H1 (cell line): ENCODE measurements at places on chromosomes 1 and 21. TPM values are rescaled to one million over a fixed set of nuclear protein-coding genes. Genes with fewer than 3 reads are reported as not detected.

DNA sequence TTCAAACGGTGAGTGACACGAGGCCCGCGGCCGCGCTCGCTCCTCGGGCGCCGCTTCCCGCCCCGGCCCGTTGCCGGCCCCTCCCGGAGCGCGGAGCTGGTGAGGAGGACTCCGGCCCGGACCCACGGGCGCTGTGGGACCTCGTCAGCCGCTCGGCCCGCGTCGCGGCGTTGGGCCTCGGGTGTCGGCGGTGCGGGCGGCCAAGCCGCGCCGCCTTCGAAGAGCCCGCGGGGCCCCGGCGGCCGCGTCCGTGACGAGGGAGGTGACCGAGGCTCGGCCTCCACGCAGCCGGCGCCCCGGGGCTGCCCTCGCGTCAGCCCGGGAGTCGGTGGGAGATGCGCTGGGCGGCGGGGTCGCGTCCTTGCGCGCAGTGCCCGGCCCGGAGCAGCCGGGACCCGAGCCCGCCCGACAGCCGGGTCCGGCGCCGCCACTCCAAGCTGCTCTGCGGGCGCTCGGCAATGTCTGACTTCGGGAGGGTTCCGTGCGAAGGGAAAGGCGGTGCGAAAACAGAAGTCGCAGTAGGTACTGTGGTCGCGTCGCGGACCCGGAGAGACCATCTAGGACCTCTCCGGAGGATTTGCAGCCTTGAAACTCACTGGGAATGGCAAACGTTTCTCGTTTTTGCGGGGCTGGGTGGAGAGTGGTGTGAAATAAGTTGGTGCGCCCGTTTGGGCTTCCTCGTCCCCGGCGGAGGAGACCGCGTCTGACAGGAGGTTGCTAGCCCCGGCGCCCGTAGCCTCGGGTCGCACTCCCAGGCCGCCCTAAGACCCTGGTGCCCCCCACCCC lies 829 bp downstream of the SPEN start:
- peak; percentile 67 for DNase-seq

GRCh38 chr1:161954050-161954449 lies 69.6 kb downstream of the OLFML2B start:
- DNase-seq = no peak

DNA sequence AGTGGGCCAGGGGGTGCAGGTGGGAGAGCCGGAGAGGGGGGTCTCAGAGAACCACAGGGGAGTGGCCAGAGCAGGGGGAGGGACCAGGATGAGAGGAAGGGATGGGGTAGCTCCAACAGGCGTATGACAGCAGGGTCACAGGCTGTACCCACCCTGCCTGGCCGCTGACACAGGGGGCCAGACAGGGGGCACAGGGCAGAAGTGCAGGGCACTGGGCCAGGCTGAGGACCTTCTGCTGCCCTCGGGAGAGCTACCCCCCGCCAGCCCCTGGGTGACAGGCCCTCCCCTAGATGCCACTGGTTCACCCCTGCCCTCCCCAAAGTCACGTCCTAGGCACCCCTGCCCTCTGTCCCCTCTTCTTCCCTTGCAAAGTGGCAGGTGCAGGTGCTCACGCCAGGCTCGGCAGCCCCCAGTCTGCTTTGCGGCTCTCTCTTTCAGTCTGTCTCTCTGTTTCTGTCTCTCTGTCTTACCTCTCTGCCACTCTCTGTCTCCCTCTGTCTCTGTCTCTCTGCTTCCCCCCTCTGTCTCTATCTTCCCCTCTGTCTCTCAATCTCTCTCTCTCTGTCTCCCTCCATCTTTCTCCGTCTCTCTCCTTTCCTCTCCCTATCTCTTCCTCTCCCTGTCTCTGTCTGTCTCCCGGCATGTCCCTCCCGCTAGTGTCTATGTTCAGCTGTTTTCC lies 48.5 kb downstream of the WNT9A start:
- peak; percentile 47 for DNase-seq

DNA sequence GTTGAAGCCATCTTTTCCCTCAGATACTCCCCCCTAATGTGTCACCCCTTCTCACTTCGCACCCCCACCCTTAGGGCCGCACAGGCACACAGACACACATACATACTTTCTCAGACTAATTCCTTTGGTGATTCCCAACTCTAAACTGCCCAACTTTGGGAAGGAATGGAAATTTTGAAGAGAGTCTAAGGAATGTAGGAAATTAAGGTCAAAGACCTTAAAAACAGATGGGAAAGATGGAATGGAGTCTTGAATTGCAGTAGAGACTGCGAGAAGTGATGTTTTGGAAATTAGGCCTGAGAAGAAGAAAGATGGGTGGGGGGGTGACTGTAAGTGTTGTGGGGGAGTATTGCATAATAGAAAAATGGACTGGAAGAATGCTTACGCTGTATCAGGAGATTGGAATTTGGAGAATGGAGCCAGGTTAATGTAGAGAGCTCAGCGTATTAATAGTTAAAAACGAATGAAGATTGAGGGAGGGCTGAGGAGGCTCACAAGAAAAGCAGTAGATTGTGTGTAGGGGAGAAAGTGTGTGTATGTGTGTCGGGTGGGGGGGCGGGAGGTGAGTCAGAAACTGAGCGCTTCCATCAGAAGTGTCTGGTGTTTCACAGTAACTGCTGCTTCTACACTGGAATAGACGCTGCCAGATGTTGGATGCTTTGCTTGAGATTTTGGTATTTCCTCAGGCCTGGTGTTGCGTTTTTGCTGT lies 1.7 kb downstream of the PIP5K1A start:
- no peak for DNase-seq

- DNase-seq = no peak
These were observed 51.3 kb downstream of the NFASC start for GRCh38 chr1:204921855-204922516.

- no peak for DNase-seq
These were observed 159.4 kb downstream of the BARHL2 start for GRCh38 chr1:90557706-90558105.

DNA sequence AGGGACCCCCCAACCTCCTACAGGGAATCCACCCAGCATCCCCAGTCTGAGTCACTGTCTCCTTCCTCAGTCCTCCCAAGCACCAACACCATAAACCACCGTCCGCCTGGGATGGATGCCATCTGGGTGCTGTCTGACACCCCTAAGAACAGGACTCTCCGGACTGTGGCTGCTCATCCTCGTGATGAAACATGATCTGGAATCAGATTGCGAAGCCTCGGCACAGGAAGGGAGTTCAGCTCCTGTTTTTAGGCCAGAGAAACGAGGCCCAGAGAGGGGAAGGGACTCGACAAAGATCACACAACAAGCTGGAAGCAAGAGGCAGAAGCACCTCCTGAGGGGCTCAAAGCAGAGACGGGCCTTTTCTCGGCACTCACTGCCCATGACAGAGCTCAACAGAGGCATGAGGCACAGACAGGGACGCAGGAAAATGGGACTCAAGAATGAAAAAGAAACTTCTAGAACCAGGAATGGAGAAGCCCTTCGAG lies 8.4 kb downstream of the KCNN3 start:
- DNase-seq = no peak

CYP4A22 gene
- not detected in 2 replicates for total RNA-seq

TMEM125 gene
- 24.6 and 26.5 TPM in 2 replicates for total RNA-seq
